IMR-90 (cell line): ENCODE measurements at places on chromosomes 2 and 18.
A peak's percentile ranks its signal among the peaks of the same experiment; 100 is the strongest.

GRCh38 chr2:71790226-71791060, 337.1 kb downstream of the DYSF start:
- H3K4me3 ChIP-seq, result no peak overlapping the region
- no peak for DNase-seq
- H3K27me3 ChIP-seq, result peaks cover 7% of the 10 kb centered on the region
- no peaks in the 10 kb centered on the region for H3K36me3 ChIP-seq
- H3K4me1 ChIP-seq, result peaks cover 7% of the 10 kb centered on the region
- no peak overlapping the region for H3K27ac ChIP-seq

DNA sequence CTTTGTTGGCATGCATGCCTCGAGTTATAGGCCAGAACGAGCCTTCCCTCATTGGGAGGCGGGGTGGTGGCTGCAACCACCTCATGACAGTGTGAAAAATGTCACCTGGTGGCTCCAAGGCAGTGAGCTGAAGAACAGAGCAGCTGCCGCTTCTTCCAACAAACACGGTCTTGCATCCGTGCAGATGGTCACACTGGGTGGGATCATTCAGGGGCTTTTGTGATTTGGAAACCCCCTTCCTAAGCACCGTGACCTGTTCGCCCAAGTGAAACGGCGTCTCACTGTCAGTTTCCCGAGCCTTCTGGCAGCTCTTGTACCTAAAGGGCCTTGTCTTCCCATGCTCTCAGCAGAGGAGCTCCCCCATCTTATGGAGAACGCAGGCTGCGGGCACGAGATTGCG, 159.7 kb downstream of the NAPG start:
- H3K27me3 ChIP-seq, result no peaks in the 10 kb centered on the region
- no peak for DNase-seq
- peaks cover 6% of the 10 kb centered on the region; the same call in 1 of the 2 replicates for H3K36me3 ChIP-seq
- no peaks in the 10 kb centered on the region for H3K4me1 ChIP-seq
- no peak overlapping the region for H3K4me3 ChIP-seq

DNA sequence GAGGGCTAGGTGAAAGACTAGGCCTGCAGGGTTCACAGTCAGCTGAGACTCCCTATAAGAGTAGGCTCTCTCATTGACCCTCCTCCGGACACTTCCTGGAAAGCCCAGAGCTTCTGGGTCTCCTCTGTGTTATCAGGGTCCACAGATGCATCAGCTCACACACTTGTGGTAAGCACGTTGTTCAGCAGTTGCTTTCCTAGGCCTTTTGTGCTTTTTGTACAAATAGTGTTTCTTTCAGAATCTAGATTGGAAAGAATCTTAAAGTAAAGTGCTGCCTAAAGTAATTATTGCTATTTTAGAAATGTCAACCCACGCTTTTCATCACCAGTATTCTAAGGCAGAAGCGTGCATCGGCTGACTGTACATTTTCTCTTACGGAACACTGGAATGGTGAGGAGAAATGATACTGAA, 15.5 kb downstream of the SLC9A2 start:
- H3K36me3 ChIP-seq, result no peaks in the 10 kb centered on the region
- no peak overlapping the region for H3K27ac ChIP-seq
- no peak for DNase-seq
- no peaks in the 10 kb centered on the region for H3K4me1 ChIP-seq

DNA sequence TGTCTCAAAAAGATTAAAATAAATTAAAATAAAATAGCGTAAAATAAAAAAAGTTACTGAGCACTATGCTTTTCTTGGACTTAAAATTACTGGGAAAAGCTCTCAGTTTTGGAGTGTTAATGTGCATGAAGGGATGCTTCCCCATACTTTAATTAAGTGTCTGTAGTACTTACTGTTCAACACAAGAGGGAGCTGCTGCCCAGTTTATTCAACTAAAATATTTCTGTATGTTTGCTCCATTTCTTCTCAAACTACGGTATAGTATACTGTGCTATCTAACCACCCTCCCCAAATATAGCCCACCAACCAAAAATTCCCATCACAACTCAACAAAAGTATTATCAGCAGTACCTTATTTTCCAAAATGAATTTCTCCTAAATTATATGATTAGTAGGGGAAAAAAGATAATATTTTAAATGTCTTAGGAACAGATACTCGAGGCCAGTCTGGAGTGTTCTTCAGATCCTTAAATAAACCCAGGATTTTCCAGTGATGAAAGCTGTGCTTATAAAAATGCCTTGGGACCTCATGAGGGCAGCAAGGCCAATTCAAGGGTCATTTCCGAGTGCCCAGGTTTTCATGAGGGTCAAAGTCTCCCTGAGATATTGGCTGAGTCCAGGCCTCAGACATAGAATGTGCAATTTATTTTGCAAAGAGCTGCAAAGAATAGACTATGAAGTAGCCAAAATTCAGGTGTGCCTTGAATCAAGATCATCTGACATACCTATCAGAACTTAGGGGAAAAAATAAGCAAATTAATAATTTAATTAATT, 64.1 kb downstream of the CHRNA1 start:
- H3K4me3 ChIP-seq, result no peak overlapping the region
- H3K4me1 ChIP-seq, result no peaks in the 10 kb centered on the region
- H3K27me3 ChIP-seq, result peaks cover 20% of the 10 kb centered on the region
- no peaks in the 10 kb centered on the region for H3K36me3 ChIP-seq
- no peak overlapping the region for H3K27ac ChIP-seq

DNA sequence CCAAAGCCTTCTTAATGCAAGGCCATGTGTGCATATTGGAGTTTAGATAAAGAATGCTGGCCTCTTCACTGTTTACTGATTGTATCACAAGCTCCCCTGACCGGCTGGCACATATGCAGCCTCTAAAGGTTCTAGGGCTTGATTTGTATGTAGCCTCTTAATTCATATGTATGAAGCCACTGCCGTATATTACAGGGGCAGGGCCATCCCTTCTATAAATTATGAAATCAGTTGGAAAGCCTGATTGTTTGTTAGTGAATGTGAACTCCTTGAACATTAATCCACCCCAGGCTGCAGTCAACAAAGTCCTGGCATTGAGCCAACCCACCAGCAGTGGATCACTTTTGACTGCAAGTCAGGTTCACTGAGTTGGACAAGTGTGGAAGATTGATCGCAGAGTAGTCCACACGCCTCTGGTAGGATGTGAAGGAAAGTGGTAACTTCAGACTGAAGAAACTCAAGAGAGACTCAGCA, 61.6 kb upstream of the PARD3B start:
- DNase-seq, result no peak
- H3K4me1 ChIP-seq, result peaks cover 11% of the 10 kb centered on the region
- no peak overlapping the region for H3K27ac ChIP-seq

DNA sequence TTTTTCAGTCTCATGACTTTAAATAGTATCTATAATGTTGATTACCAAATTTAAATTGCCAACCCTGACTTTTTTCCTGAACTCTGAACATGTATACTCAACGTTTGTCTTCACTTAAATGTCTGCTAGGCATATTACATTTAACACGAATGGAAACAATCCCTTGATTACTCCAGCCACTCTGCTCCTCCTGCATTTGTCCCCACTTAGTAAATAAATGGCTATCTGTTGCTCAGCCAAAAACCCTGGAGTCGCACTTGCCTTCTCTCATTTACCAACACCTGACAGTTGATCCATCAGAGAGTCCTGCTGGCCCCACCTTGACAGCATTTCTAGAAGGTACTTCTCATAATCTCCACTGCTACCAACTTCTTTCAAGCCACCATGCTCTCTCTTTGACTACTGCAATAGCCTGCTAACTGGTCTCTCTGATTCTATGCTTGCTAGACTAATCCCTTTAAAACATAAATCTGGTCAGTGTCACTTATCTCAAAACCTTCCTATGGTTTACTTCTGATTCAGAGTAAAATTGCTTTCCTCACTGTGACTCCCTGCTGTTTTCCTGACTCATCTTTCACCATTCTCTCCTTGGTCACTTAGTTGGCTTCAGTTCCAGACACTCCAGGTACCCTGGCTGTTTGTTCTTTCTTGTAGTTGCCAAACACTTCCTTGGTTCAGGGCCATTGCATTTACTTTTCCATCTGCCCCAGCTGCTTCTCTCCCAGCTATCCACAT, 31.9 kb downstream of the SPAG16 start:
- no peaks in the 10 kb centered on the region for H3K36me3 ChIP-seq
- no peak overlapping the region for H3K4me3 ChIP-seq
- H3K27ac ChIP-seq, result no peak overlapping the region
- H3K27me3 ChIP-seq, result no peaks in the 10 kb centered on the region

DNA sequence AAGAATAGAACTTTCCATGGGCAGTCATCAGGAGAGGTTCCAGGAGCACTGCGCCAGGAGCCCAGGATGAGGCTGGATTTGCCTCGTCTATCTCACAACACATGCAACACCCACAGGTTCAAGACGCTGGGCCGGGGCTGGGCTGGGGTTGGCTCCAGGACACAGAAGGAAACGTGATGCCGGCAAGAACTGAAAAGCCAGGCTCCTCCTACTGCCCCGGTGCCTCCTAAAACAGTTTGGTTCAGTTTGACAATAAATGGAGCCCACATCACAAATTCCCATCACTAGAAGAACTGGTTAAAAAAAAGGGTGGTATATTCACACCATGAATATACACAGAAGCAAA, 75.9 kb downstream of the INHBB start:
- peaks cover 83% of the 10 kb centered on the region for H3K27me3 ChIP-seq
- no peak overlapping the region for H3K4me3 ChIP-seq
- DNase-seq, result no peak
- no peaks in the 10 kb centered on the region for H3K4me1 ChIP-seq

GRCh38 chr2:38709567-38710194, 41.5 kb downstream of the SRSF7 start:
- no peak for DNase-seq
- no peaks in the 10 kb centered on the region for H3K36me3 ChIP-seq
- H3K27ac ChIP-seq, result no peak overlapping the region
- no peaks in the 10 kb centered on the region for H3K27me3 ChIP-seq

DNA sequence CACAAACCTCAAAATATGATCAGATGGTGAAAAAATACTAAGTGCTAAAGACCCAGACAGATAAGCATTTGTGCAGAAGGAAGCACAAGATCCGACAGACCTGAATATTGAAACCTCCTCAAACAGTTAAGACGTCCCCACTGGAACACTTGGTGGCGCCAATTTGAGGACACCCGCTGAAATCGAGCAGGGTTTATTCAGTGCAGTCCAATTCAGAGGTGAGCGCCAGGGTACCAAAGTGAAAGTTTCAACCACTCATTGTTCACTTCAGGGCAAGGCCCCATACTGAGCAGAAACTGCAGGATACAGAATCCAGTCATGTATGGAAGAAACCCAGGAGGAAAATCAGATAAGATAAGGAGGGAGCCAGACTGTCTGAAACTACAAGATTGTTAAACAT, 417.6 kb downstream of the LRRTM4 start:
- no peaks in the 10 kb centered on the region for H3K4me1 ChIP-seq
- H3K36me3 ChIP-seq, result no peaks in the 10 kb centered on the region
- H3K4me3 ChIP-seq, result no peak overlapping the region
- no peaks in the 10 kb centered on the region for H3K27me3 ChIP-seq
- no peak overlapping the region for H3K27ac ChIP-seq

GRCh38 chr2:38731684-38732221, 19.4 kb downstream of the SRSF7 start:
- no peak overlapping the region for H3K4me3 ChIP-seq
- H3K27ac ChIP-seq, result no peak overlapping the region
- no peaks in the 10 kb centered on the region for H3K27me3 ChIP-seq
- peaks cover 24% of the 10 kb centered on the region for H3K36me3 ChIP-seq
- no peak for DNase-seq

DNA sequence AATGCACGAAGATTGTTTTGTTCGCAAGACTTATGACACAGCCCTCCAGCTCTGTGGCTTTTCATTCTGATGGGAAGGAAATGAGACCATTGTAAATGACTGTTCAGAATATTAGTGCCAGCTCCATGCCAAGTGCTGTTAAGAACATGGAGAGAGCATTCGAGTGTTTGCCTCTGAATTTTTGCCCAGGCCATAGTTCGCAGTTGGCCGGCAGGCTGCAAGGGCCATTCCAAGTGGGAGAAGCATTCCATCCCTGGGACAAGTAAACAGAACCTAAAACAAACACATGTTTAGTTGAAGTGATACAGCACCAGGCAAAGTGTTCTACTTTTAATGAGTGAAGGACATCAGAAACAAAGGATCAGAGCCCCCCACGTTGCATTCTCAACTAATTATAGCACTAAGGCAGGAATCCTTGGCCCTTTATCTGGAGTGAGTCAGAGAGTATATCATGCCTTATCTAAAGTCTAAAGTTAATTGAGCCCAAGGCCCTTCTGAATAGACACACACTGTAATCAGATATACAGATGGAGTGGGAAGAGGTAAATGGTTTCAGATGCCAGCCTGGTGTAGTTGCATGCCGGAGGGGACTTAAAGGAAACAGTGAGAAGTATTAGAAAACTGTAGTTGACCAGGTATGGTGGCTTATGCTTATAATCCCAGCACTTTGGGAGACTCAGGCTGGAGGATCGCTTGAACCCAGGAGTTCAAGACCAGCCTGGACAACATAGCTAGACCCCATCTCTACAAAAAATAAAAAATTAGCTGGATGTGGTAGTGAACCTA, 53.3 kb downstream of the NEDD4L start:
- DNase-seq, result peak; percentile 37
- no peak overlapping the region for H3K27ac ChIP-seq
- H3K4me3 ChIP-seq, result no peak overlapping the region
- no peaks in the 10 kb centered on the region for H3K36me3 ChIP-seq
- H3K4me1 ChIP-seq, result peaks cover 3% of the 10 kb centered on the region; the same call in 1 of the 2 replicates

DNA sequence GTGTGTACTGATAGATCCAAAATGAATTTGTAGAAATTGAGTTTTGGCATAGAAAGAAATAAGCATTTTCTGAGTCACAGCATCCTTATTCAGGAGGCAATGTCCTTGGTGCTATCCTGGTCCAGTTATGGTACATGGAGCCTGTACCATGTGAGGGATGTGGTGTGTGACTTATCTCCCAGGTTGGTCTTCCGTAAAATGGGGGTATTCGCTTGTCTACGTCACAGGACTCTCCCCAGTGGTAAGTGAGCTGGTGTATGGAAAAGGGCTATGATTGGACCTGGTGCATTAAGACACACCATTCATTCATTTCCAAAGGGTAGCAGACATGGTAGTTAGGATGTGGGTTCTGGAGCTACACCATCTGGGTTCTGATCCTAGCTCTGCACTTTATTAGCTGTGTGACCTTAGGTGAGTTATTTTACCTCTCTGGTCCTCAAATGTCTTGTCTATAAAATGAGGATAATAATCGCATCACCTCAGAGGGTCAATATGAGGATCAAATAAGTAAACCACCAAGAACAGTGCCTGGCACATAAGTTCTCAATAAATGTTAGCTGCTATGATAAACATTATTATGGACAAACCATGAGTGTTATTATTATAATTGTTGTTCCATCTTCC, 119.2 kb downstream of the MYCN start:
- H3K36me3 ChIP-seq, result no peaks in the 10 kb centered on the region
- no peaks in the 10 kb centered on the region for H3K4me1 ChIP-seq
- no peaks in the 10 kb centered on the region for H3K27me3 ChIP-seq
- no peak for DNase-seq
- no peak overlapping the region for H3K27ac ChIP-seq
- H3K4me3 ChIP-seq, result no peak overlapping the region

GRCh38 chr2:46988733-46989481, 73.3 kb upstream of the MCFD2 start:
- peaks cover 38% of the 10 kb centered on the region for H3K4me1 ChIP-seq
- peaks cover 15% of the 10 kb centered on the region; the same call in 1 of the 2 replicates for H3K36me3 ChIP-seq
- no peak for DNase-seq
- no peak overlapping the region for H3K27ac ChIP-seq
